ENCODE measurements at places on chromosomes 4 and X.

DNA sequence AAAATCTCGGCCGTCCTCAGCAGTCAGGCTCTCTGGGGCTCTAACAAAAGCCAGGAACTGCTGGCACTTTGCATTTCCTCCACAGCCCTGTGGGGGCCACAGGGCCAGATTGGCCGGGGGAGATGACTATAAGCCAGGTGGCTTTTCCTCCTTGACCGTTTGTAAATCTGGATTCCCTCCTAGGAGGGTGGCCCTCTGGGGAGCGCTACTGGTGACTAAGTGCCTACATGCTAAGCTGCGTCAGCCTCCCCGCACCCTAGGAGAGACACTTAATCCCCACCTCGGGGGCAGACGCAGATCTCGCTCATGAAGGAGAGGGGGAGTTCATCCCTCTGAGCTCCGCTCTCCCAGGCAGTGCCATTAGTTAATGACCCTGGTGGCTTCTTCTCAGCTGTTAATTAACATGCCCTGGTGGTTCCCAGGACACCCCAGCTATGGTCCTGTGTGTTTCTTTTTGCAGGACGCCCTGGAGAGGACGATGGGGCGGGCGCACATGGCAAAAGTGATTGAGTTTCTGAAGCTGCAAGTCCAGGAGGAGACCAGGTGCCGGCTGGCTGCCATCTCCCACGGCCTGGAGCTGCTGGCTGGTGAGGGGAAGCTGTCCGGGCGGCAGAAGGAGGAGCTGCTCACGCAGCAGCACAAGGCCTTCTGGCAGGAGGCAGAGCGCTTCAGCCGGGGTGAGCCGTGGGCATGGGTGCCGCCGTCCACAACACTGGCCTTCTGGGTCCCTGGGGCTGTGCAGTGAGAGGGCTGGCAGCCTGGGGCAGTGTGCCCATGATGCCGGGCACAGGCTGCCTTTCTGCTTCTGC, 41.6 kb downstream of the EVC start:
- no peak for DNase-seq

DNA sequence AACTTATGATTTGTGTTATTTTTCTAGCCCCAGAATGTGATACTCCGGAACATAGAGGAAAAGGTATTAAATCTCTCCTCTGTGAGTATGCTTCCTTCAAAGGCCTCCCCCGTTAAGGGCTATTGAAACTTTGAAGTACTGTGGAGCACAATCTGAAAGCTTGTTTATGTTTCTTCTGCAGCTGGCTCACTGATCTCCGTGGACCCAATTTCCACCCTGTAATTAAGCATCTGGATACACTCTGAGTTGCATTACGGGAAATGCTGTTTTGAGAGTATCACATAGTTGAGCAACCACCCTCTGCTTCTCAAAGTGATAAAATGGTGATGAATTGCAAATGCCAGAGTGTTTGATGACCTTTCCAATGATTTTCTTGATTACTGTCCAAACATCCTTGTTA, 296.8 kb upstream of the PABPC5 start:
- no peak for DNase-seq

DNA sequence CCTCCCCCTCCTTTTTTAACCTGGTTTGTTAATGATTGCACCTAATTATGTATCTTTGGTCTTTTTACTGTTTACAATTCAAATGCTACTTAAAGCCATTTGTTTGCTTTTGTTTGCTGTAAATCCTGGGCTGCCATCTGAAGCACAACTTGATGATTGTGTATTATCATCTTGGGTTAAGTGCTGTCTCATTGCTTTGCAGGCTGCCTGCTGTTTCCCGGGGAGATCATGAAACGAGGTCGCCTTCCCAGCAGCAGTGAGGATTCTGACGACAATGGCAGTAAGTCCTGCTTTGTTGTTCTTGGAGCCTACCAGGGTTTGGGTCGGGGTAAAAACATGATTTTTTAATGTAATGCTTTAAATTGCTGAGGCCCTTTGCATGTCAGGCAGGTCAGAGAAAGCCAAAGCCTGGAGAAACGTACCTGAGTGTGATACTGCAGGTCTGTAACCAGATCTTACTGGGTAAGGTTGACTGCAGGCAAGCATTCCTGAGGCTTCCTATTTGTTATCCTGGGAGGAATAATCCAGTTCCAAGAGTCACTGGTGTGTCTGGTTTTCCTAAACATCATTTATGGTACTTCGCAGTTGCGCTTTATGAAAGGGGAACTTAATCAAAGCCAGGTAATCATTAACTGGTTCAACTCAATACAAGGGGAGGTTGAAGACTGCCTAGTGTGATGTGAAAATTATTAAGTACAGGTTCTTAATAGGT, 22.2 kb downstream of the JADE1 start:
- DNase-seq, result no peak

- DNase-seq, result no peak
Measured at GRCh38 chr4:143728166-143728565, 27.7 kb upstream of the FREM3 start.

- no peak for DNase-seq
Measured at GRCh38 chrX:103396186-103396585, 19.8 kb downstream of the BEX3 start.

- peak; percentile 71 for DNase-seq
Measured at GRCh38 chr4:26330186-26330787, 9.5 kb downstream of the RBPJ start.

DNA sequence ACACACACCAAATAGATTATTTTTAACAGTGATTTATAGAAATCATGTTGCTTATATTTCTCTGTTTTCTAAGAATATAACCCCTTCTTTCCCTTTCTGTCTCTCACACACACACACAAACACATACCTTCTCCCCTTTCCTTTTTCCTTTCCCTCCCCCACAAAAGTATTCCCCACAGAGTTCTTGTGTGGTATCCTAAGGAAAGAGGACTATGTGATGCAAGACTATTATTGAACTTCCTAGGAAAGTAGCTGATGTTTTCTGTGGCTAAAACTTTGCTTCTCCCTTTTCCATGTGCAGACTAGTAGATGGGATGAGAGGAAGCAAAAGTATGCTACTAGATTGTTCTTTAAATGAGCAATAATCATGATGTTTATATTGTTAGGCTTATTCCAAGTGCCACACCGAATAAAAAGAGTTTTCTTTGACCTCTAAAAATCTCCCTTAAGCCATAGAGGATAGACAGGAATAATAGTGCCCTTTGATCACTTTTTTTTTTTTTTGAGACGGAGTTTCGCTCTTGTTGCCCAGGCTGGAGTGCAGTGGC, 38.7 kb downstream of the CPEB2 start:
- no peak for DNase-seq

DNA sequence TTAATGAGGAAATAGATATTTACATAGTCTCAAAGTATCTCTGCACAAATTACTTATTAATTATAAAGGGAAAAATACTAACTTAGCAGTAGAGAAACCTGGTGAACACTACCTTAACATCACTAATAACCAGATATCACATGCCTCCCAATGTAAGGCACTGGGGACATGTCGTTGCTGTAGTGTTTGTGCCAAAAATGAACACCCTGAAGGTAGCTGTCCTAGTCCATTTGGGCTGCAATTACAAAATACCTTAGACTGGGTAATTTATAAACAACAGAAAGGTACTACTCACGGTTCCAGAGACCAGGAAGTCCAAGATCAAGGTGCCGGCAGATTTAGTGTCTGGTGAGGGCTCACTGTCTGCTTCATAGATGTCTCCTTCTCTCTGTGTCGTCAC, 10.7 kb upstream of the MPC1L start:
- DNase-seq, result no peak

- DNase-seq, result no peak
Measured at GRCh38 chr4:120078216-120078615, 11.6 kb upstream of the MAD2L1 start.

GRCh38 chrX:45164995-45165394, 35.7 kb downstream of the DIPK2B start:
- DNase-seq, result no peak

- no peak for DNase-seq
Measured at GRCh38 chrX:149628280-149628679, 3.3 kb downstream of the TMEM185A start.

DNA sequence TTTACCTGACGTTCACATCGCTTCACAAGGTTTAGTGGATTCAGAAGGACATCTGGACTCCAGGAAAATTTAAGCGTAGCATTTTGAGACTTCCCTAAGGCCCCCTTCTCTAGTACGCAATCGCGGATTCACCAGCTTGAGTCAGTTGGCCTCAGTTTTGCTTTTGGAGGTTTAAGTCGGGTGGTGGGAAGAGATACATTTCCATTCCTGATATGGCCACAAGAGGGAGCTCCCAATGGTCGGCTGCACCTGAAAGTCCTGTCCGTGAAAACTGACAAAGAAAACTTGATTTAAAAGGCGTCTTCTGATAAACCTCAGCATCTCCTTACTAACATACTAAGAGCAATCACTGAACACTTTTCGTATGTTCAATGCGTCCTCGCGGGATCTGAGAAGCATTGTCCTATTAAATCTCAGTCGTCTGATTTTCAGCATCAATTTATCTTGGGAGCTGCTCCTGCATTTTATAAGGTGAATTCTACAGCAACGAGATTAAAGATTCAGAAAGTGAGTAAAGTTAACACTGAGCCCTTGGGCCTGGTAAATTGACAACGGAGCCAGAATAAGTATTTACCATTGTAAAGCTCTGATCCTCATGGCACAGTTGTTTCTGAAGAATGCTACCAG, 50.6 kb downstream of the LGI2 start:
- DNase-seq, result peak; percentile 95

GRCh38 chrX:38754102-38754790, 47.0 kb upstream of the MID1IP1 start:
- peak; percentile 36 for DNase-seq

DNA sequence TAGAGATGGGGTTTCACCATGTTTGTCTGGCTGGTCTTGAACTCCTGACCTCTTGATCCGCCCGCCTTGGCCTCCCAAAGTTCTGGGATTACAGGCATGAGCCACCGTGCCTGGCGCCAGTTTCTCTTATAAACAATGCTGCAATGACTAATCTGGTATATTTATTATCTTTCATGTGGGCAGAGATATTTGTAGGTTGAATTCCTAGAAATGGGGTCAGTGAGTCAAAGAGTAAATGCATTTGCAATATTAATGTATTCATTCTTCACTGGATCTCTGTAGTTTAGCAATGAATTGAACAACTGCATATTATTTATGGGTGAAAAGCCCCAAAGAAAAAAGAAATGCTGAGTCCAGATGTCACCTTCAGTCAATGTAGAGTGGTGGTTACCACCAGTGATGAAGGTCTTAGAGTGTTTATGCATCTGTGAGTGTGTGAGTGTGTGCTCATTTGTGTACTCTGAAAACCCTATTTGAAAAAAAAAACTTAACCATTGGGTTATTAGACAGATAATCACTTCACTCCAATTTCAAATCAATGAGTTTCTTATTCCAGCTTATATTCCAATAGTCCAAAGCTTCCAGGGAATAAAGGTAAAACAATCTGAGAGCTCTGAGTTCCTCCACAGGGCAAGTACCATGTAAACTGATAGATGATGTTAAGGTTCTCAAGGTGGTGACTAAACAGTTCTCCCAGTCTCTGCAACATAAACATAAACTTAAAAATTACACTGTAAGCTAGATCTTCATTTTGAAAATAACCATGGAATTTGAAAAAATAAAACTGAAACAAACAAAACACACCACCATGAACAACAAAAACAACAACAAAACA, 22.6 kb upstream of the CD38 start:
- DNase-seq, result no peak

GRCh38 chrX:70331161-70331560, 41.3 kb downstream of the KIF4A start:
- DNase-seq, result no peak

DNA sequence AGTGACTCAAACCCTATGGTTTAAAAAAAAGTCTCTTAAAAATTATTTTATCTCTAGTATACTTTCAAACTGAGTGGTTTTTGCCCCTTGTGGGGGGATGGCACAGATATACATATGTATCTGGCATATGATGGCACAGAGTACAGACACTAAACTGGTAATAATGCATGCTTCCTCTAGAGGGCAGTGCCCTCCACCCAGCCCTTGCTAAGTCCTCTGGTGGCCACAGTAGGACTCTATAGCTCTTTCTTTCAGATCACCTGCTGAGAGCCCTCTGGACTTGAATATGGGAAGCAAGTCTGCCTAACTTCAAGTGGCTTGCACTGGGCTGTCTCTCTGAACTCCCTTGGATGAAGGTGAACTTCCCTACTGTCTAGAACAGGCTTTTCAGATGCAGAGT, 66.3 kb downstream of the TSPAN7 start:
- DNase-seq, result peak; percentile 49

- peak; percentile 54 for DNase-seq
Measured at GRCh38 chrX:13699183-13699826, 10.4 kb downstream of the RAB9A start.

DNA sequence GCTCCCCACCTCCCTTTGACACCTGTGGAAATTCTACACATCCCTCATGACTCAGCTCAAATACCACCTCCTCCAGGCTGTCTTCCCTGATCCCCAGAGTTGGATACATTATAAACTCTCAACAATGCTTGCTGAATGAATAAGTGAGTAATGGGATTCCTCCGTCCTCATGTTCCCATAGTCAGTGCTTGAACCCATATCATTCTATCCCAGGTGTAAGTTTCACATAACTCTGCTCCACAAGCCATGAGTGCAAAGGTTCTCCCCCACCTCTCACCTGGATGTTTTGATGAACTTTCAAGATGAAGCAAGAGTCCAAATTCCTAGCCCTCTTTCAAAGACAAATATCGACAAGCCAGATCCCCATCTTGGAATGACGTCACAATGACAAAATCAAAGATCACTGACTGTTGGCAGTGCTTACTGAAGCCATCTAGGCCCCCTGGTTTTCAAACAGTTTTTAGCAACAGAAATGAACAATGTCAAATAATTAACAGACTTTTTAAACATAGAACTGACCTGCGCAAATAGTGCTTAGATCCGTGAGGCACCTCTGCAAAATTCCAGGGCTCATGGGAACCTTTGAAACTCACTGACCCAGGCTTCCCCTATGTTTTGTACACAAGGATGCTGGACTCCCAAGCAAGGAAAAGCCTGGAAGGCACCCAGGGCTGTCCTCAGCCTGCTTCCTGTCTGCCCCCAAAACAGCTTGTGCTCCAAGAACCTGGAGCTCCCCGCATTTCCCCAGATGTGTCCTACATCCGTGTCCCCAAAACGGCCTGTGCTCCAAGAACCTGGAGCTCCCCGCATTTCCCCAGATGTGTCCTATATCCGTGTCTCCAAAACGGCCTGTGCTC, 4.0 kb downstream of the SLC2A9 start:
- DNase-seq, result no peak
